ENCODE measurements at places on chromosomes 4 and X.
A peak's percentile ranks its signal among the peaks of the same experiment; 100 is the strongest.

- no peak for DNase-seq
Observed at GRCh38 chr4:168486912-168487281, 6.6 kb upstream of the DDX60L start.

DNA sequence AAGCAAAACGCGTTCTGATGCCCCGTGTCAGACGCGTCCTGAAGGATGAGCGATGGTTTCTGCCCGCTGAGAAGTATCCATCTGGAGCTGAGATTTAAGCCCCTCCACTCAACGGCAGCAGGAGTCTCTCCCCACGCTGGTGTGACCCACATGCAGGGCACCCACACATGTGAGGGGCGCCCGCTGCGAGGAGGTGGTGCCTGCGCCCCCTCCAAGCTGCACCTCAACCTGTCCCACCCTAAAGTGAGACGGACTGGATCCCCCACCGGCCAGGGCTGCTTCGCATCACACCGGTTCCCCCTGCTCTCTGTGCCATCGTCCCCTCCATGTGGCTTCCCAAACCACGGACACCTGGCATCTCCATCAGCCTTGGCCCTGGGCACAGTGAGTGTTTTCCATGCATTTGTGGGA is 4.5 kb upstream of the PDE6B start:
- DNase-seq = no peak

GRCh38 chr4:30727409-30727808 is 7.2 kb downstream of the PCDH7 start:
- DNase-seq = no peak

DNA sequence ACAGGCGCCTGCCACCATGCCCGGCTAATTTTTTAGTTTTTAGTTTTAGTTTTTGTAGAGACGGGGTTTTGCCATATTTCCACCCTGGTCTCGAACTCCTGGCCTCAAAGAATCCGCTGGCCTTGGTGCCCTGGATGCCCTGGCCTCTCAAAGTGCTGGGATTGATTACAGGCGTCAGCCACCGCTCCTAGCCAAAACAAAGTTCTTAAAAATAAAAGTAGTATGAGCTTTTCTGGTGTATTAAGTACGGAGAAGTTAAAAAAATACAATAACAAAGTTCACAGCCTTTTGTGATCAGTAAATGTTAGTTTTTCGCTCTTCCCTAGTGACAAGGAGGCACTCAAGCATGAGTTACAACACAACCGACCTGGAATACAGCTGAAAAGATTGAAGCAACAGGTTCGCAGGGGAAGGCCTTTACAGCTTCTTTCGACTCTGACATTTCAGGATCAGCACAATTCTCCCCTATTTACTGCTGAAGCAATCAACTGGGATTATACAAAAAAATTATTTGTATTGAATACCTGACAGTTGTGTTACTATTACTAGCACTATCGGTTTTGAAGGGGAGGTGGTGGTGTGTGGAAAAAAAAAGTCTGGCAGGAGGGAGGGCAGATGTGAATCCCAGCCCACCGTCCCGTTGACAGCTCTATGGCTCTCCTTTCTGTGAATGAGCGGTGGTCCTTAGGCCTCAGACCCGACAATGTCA is 893 bp upstream of the METAP1 start:
- DNase-seq = no peak

DNA sequence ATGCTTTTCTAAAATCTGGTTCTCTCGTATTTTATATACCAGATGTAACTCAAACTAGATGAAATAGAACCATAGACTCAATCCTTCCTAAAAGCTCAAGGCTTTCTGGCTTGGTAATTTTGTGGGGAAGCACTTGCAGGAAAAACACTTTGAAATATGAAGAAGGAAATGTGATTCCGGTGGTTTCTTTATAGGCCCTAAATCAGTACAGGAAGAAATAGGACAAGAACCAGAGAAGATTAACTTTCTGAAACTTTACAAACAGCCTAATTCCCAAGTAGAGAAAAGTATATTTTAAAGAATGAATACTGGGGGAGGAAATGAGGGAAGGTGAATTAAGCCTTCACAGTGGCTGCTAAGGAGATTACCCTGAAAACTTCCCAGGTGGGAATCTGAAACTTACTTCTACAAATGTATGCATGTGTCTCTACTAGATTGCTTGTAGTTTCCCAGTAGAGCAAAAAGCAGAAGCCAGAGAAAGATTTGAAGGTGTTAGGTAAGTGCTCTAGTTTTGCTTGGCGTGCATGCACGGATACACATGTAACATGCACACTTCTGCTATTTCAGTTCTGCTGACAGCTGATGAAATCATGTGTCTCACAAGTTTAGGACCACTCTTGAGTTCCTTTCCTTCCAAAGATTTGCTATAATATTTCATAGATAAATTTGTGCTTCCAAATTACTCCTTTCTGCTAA is 92.1 kb downstream of the AFF1 start:
- peak; percentile 66 for DNase-seq

DNA sequence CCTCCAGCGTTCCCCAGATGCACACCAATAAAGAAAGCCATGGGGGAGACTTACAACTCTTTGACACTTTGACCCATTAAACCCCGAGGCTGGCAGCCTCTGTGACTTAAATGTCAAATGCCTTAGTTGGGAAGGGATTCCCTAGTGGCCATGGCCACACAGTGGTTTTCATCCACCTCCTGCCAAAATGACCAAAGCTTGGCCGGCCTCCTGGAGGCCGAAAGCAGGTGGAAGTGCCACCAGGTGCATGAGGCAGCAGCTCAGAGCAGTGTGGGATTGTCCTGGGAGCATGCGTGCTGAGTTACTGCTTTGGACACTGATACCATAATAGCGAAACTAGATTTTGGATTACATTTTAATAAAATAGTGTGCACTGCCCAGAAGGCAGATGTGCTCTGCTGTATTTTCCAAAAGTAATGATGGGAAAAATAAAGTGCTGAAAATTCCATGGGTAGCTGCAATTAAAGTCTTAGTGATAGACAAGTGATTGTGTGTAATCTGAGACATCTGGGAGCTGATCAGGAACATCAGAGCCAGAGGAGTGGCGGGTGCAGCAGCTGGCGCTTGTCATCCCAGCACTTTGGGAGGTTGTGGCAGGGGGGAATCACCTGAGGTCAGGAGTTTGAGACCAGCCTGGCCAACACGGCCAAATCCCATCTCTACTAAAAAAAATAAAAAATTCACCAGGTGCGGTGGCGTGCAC is 39.8 kb upstream of the TADA2B start:
- DNase-seq = no peak

DNA sequence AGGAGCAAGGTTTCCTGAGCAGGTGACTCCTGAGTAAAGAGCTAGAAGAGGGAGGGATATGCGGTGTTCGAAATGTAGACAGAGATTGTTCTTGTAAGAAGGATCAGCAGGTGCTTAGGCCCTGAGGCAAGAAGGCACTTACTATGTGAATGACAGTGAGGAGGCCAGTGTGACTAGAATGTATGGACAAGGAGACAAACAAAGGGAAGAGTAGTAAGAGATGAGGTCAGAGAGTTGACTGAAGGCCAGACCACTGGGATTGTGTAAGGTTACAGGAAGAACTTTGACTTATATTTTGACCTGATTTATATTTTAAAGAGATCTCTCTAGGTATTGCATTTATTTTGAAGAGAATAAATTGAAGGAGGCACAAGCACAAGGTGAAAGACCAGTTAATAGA is 118.4 kb upstream of the ENPEP start:
- DNase-seq = no peak

DNA sequence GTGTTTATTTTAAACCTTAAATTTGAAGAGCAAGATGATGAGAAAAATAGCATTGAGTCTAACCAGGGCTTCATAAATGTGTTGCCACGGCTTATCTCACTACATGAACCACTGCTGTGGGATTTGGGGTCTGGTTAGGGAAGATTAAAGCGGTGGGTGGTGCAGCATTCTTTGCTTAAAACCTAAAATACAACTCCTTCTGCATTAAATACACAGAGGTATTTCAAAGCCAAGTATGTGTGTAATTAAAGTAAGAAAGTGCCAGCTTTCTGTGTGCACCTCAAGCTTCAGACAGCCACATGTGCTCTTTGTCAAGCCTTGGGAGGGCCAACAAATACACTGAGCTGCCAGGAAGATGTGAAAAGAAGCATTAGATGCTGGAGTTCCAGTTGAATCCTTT is 128.0 kb downstream of the CPE start:
- DNase-seq = no peak

- DNase-seq = no peak
Observed at GRCh38 chrX:40403757-40404156, 177.0 kb upstream of the ATP6AP2 start.

DNA sequence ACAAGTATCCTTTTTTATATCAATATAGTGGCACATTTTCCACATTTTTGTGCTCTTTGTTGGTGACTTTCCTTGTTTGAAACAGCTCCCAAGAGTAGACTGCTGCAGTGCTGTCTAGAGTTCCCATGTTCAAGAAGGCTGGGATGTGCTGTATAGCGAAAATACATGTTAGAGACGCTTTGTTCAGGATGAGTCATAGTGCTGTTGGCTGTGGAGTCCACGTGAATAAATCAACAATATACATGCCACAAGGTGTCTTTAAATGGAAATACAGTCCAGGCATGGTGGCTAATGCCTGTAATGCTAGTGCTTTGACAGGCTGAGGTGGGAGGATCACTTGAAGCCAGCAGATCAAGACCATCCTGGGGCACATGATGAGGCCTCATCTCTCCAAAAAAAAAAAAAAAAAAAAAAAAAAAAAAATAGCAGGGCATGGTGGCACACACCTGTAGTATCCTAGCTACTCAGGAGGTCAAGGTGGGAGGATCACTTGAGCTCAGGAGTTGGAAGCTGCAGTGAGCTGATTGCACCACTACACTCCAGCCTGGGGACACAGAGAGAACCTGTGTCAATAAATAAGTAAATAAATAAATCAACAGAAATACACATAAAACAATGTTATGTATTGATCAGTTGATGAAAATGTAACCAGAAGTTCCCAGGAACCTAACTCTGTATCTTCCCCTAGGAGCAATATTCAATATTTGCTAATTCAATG is 256.8 kb upstream of the STS start:
- DNase-seq = no peak

- DNase-seq = no peak
Observed at GRCh38 chrX:48714573-48714972, 18.0 kb downstream of the SUV39H1 start.

DNA sequence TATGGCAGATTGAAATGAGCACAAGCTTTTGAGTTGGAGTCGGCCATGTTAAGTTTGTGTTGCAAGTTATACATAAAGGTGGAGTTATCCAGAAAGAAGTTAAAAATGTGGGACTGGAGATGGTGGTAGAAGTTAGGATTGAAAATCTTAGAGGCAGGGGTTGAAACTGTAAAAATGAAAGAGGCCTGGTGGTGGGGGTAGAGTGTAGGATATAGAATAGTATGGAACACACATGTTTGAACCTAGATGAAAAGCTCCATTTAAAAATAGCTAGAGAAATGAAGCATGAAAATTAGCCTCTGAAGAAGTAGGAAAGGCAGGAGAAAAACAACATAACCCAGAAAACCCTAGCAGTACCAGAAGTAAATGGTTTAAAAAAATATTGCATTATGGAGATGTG is 131.8 kb upstream of the ENPEP start:
- DNase-seq = peak; percentile 13

DNA sequence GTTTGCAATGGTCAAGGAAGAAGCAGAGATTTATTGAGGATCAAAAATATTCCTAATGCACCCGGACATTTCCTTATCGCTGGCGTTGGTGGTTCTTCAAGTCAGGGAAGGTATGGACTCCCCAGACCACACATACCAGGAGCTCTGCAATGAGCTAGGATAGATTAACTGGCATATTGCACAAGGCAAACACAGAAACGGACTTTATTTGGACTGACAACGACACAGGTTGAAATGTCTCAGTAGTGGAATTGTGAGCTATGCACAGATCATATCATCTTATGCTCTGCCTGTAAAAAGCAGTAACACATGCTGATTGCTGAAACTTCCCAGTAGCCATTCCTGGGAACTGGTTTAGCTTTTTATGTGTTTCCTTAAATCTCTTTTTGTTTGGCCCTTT is 1.7 kb downstream of the TSPAN7 start:
- no peak for DNase-seq

DNA sequence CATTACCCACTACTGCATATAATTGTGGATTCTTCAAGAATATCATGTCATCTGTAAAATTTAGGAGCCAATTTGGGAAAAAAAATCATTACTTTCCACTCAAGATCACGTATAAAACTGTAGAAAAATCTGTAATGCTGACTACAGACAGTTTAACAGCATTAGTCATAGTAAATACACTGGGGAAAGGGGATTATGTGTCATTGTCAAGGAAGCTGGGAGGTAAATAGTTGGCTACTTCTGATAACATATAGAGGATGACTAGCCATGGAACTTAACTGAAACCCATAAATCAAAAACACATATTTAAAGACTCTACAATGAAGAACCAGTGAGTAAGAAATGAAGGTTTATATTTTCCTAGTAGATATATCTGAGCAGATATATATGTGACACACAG is 1666.4 kb upstream of the IGFBP7 start:
- DNase-seq = no peak

GRCh38 chrX:100477467-100477866 is 67.4 kb upstream of the PCDH19 start:
- DNase-seq = no peak

GRCh38 chrX:41384051-41384705 is 50.2 kb downstream of the DDX3X start:
- DNase-seq = no peak

DNA sequence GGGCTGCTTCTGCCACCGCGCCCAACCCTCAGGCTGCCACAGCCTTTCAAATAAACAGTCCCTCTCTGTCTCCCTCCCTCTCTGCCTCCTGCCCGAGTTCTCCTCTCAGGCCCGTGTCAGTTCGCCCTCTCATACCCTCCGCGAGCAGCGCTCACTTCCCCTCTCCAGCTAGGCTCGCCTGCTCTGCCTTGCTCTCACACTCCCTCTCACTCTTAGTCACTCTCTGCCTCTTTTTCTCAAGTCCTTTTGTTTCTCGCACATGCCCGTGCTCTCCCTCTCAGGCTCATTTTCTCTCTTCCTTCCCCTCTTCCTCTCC is 3.2 kb downstream of the EFNB1 start:
- DNase-seq = peak; percentile 72

- no peak for DNase-seq
Observed at GRCh38 chr4:180190382-180190781, 2052.8 kb upstream of the TENM3 start.

- no peak for DNase-seq
Observed at GRCh38 chrX:39065051-39065871, 264.0 kb downstream of the MID1IP1 start.

DNA sequence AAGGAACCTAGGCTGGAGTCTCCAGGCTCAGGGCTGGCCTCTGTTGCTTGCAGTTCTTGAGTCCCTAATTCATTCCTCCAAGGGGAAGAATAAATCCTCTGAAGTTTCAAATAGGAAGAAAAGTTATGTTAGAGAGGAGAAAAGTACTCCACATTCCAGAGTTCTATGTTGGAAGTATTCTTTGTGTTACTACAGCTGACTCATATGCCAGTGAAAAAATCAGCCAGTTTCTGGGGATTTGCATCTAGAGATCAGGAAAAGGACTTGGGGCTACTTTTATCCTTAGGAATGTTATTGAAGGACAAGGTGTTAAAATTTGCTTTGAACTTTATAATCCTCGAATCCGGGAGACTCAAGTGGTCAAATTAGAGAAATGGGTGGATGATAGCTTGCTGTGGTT is 11.7 kb upstream of the NUDT9 start:
- no peak for DNase-seq

- no peak for DNase-seq
Observed at GRCh38 chr4:188992706-188993105, 853.5 kb downstream of the TRIML1 start.
